ENCODE measurements at places on chromosomes 5 and 9. TPM values are rescaled to one million over a fixed set of nuclear protein-coding genes. Genes with fewer than 3 reads are reported as not detected.

The PALM2AKAP2 gene
- 0.62 TPM for total RNA-seq

The NKD2 gene
- total RNA-seq = not detected

The G3BP1 gene
- 108 TPM for total RNA-seq

The FOXE1 gene
- total RNA-seq = not detected

The LMX1B gene
- total RNA-seq = not detected

The SPINK7 gene
- total RNA-seq = not detected

The SLC25A48 gene
- not detected for total RNA-seq

The SLC6A7 gene
- not detected for total RNA-seq

The CEL gene
- total RNA-seq = 0.37 TPM

The ZNF454 gene
- 0.17 TPM for total RNA-seq

The CCDC192 gene
- total RNA-seq = not detected

DNA sequence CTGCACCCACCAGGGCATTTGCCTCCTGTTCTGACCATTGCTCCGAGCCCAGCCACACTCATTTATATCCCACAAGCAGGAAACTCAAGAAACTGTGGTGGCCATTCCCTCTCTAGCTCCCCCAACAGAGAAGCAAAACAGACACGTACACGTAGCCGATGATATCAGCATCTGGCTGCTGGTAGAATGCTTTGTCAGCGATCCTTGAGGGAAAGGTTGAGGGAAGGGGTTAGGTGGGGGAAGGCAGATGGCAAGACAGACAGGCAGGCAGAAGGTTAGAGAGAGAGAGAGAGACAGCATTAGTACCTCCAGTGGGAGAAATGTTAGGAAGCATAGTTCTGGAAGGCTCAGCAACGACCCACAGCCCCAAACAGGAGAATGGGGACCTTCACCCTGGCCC lies 7.8 kb downstream of the HIGD2A start:
- no peak overlapping the region for H3K4me3 ChIP-seq
- H3K27me3 ChIP-seq = no peaks in the 10 kb centered on the region
- no peak for DNase-seq
- no peak overlapping the region for H3K27ac ChIP-seq

DNA sequence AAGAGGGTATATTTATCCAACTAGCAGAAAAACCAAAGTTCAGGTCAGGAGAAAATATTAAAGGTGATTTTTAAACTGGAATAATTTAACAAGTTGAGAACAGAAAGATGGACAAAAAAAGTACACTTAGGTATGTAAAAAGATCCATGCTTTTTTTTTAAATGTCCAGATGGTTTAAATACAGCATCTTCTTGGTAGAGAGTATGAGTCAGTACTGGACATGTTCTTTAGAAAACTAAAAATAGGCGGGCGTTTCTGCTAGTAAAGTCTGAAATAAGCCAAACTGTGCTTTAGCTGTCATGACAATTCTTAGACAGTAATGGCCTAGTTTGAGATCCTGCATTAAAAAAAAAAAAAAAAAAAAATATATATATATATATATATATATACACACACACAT lies 255.9 kb upstream of the ST8SIA4 start:
- H3K27ac ChIP-seq = no peak overlapping the region
- H3K4me1 ChIP-seq = no peaks in the 10 kb centered on the region
- no peaks in the 10 kb centered on the region for H3K36me3 ChIP-seq
- no peak for DNase-seq
- no peak overlapping the region for H3K4me3 ChIP-seq

DNA sequence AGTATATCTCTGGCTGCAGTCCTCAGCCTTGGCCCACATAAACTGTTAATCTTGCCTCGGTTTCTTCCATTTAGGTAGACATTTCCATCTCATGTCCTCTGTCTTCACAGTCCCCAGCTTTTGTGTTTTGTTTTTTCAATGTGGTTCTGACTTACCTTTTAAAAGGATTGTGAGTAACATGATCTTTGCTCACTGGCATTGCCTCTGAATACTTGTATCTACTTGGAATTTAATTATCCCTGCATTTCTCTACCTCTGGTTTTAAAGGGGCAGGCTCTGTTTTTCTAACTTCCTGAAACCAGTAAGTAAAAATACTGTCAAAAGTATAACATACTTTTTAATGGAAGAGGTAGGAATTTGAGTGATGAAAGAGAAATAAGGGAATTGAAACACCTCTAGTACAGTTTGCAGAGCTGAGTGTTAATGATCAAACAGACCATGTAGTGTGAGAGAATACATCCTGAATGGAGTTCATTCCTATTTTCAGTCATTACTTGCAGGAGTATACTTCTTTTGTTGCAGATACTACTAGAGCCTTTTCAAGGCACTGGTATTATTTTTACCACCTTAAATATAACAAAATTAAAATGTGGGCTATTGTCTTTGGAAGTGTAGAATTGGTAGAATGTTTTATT lies 62.6 kb downstream of the MTREX start:
- no peaks in the 10 kb centered on the region for H3K27me3 ChIP-seq
- H3K36me3 ChIP-seq = peaks cover 60% of the 10 kb centered on the region

DNA sequence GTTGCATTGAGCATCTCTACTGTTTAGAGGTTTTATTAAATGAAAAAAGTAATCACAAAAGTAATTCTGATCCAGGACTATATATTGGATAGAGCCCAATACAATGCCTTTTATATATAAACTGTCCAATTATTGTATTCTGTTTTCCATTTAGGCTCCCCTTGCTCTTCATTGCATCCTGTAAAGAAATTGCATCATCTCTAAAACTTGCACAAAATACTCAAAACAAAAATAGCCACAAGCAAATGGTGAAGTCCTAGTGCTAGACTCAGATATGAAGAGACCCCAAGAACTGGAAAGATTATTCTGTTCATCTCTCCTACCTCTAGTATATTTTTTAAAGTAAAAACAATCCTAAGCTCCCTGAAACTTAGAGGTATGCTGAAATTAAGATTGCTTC lies 195.8 kb downstream of the NNT start:
- H3K4me1 ChIP-seq = no peaks in the 10 kb centered on the region
- H3K27me3 ChIP-seq = no peaks in the 10 kb centered on the region
- H3K27ac ChIP-seq = no peak overlapping the region
- H3K4me3 ChIP-seq = no peak overlapping the region
- DNase-seq = no peak
- no peaks in the 10 kb centered on the region for H3K36me3 ChIP-seq

DNA sequence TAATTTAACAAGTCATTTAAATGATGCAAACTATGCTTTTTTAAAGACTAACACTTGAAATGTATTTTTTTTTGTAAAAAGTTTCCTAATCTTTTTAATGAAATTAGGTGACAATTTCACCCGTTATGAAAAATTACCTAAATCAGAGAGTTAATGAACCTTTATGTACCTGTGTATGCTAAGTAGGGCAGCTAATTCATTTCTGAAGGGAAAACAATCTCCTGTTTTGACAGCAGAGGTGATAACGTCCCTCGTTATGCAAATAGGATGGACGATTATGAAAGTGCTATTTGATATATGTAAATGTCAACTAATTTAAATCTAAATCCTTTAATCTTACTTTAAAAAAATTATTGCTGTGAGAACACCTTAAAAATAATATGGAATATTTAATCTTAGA lies 58.8 kb downstream of the MEF2C start:
- H3K27ac ChIP-seq = no peak overlapping the region
- H3K27me3 ChIP-seq = no peaks in the 10 kb centered on the region
- H3K4me1 ChIP-seq = peaks cover 4% of the 10 kb centered on the region
- DNase-seq = no peak
- no peak overlapping the region for H3K4me3 ChIP-seq
- H3K36me3 ChIP-seq = no peaks in the 10 kb centered on the region

- H3K4me3 ChIP-seq = no peak overlapping the region
- H3K27ac ChIP-seq = no peak overlapping the region
- no peaks in the 10 kb centered on the region for H3K27me3 ChIP-seq
- no peaks in the 10 kb centered on the region for H3K36me3 ChIP-seq
- H3K4me1 ChIP-seq = no peaks in the 10 kb centered on the region
- no peak for DNase-seq
Measured at GRCh38 chr9:13939134-13939533, 374.8 kb downstream of the NFIB start.

- no peak overlapping the region for H3K4me3 ChIP-seq
- no peaks in the 10 kb centered on the region for H3K4me1 ChIP-seq
- peaks cover 15% of the 10 kb centered on the region for H3K27me3 ChIP-seq
Measured at GRCh38 chr5:79745255-79745654, 55.6 kb downstream of the CMYA5 start.

DNA sequence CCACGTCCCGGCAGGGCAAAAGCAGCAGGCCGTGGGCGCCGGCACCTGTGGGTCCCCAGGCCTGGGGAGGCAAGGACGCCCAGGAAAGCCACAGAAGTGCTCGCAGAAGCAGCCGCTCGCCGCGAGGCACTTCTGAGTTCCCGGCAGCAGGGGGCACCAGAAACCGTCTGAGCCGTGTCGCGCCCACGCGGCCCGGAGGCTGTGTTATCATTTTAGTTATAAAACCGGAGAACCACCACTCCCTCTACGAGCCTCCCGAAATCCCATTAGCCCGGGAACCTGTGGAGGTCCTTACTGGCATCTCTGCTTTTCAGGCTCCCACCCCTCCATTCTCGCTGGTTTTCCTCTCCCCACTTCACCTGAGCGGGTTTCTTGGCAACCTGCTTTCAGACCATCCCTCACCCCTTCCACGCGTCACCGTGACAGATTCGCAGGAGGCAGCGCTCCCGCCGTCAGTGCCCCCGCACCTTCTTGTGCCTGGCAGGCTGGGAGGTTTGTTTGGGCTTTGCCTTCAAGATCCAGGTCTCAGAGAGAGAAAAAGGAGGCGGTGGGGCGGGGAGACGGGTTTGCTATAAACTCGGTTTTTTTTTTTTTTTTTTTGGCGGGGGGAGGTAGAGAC lies 2.3 kb downstream of the GDNF start:
- H3K36me3 ChIP-seq = no peaks in the 10 kb centered on the region
- no peak overlapping the region for H3K27ac ChIP-seq
- H3K4me1 ChIP-seq = peaks cover 10% of the 10 kb centered on the region
- DNase-seq = peak; percentile 3

DNA sequence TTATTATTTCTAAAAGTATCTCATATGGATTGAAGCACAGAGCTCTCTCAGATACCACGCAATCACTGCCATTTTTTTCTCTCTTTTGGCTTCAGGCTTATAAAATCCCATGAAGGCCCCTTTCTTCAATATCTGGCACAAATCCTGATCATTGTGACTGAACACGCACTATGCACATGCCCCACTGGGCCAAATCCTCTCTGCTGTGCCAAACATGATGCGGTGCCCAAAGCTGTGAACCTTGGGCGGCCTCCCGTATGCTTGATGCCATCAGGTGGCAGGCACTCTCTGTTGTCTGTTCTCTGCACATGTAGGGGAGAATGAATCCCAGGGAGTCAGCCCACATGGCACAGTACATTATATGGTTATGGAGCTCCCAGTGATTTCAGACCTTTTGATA lies 375.0 kb upstream of the RGMB start:
- no peak overlapping the region for H3K27ac ChIP-seq
- DNase-seq = no peak
- H3K27me3 ChIP-seq = no peaks in the 10 kb centered on the region
- H3K36me3 ChIP-seq = no peaks in the 10 kb centered on the region
- no peaks in the 10 kb centered on the region for H3K4me1 ChIP-seq
- no peak overlapping the region for H3K4me3 ChIP-seq

DNA sequence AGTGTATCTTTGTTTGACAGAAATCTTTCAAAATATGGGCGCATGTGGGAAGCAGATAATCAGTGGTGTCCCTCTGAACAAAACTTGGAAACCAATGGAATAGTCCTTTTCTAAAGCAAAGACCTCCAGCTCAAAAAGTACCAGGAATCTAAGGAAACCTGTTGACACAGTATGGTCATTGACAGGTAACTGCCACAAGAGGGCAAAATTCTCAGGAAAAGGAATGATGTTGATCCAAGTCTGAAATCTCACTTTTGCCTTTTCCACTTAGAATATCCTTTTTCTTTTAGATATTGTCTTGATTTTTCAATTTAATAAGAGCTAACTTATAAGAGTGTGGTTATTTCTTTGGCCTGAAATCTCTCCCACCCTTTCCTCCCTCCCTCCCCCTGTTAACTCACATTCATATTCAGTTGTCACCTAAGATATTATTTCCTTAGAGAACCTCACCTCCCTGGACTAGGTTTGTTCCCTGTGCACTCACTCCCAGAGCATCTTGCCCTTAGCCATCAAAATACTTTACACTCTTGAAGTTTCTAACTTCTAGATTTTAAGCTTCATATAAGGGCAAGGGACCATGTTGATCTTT lies 59.0 kb upstream of the BARX1 start:
- no peak for DNase-seq
- no peak overlapping the region for H3K27ac ChIP-seq
- no peaks in the 10 kb centered on the region for H3K4me1 ChIP-seq
- H3K27me3 ChIP-seq = no peaks in the 10 kb centered on the region
- no peaks in the 10 kb centered on the region for H3K36me3 ChIP-seq

GRCh38 chr5:53076014-53076583 lies 33.5 kb downstream of the MOCS2 start:
- no peak for DNase-seq
- H3K4me1 ChIP-seq = no peaks in the 10 kb centered on the region
- no peak overlapping the region for H3K27ac ChIP-seq
- no peaks in the 10 kb centered on the region for H3K36me3 ChIP-seq

GRCh38 chr5:115535479-115536035 lies 9.0 kb downstream of the FEM1C start:
- no peak for DNase-seq
- no peaks in the 10 kb centered on the region for H3K27me3 ChIP-seq
- H3K27ac ChIP-seq = no peak overlapping the region
- peaks cover 46% of the 10 kb centered on the region for H3K36me3 ChIP-seq
- peak overlapping the region; percentile 9 for H3K4me3 ChIP-seq

DNA sequence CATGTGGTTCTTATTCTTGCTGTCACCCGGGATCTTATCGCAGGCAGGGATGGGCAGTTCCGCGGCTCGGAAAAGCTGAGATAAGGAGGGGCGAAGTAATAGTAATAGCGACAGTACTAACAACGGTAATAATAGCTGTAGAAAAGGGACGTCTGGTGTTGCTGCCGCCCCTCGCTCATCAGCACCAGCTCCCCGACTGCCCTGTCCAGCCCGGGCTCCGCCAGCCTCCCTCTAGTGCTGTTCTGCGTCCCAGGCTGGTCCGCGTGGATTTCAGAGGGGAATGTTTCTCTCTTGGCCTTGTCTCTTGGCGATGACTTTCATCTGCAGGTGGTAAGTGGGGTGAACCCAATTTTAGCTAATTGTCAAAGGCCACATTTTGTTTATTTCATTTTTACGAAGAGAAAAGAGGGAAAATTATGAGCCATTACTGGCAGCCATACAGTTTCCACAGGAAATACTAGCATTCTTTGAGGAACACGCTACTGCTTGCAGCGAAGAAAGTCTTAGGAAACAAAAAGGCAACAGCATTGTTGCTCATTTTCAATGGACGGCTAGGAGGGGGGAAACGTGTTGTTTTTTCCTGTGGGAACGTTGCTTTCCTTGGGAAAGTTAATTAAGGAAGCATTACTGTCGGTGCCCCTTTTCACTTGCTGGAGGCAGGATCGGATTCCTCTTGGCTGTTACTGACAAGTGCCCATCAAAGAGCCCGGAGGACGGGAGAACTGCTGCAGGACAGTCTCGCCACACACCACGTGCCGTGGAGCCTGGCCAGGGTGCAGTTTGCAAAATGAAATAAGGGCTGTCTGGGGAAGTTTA lies 762 bp downstream of the SNCAIP start:
- H3K4me1 ChIP-seq = no peaks in the 10 kb centered on the region
- peaks cover 23% of the 10 kb centered on the region for H3K27me3 ChIP-seq
- no peaks in the 10 kb centered on the region for H3K36me3 ChIP-seq

GRCh38 chr9:106869458-106869857 lies 6.5 kb downstream of the ZNF462 start:
- H3K36me3 ChIP-seq = no peaks in the 10 kb centered on the region
- no peaks in the 10 kb centered on the region for H3K27me3 ChIP-seq
- H3K4me1 ChIP-seq = no peaks in the 10 kb centered on the region
- no peak overlapping the region for H3K4me3 ChIP-seq

GRCh38 chr9:32347571-32347970 lies 36.9 kb upstream of the ACO1 start:
- no peak for DNase-seq
- no peak overlapping the region for H3K4me3 ChIP-seq
- H3K27ac ChIP-seq = no peak overlapping the region
- H3K27me3 ChIP-seq = no peaks in the 10 kb centered on the region
- H3K4me1 ChIP-seq = no peaks in the 10 kb centered on the region

Data from CD4-positive, CD25-positive, alpha-beta regulatory T cell (primary cell).